ENCODE measurements at places on chromosomes 16 and 17.
A peak's percentile ranks its signal among the peaks of the same experiment; 100 is the strongest.

- DNase-seq, result no peak
These were observed 24.3 kb upstream of the RFFL start for GRCh38 chr17:35087731-35088355.

GRCh38 chr16:72066747-72067146 is 3.7 kb downstream of the HPR start:
- no peak for DNase-seq

- peak; percentile 81 for DNase-seq
These were observed 9.2 kb downstream of the OR2C1 start for GRCh38 chr16:3364774-3365427.

DNA sequence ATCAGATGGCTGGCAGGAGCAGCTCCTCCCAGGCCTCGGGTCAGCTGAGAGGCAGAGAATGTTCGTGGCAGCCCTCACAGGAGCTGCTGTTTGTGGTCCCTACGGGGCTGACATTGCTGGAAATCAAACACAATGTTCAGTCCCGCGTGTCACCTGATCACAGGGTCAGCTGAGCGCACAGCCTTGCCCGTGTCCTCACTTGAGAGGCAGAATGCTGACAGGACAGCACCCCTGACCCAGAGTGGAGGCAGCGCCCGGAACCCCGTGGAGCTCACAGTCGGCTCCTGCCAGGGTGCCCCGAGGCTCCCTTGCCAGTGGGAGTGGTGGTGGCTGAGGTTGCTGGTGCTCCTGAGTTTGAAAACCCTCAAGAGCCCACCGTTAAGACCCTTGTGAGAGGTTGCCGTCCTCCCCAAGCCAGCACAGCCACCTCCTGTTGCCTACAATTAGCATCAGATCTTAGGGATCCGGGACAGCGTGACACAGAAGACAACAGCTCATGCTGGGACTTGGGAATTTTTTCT is 3.6 kb upstream of the CHMP6 start:
- no peak for DNase-seq

DNA sequence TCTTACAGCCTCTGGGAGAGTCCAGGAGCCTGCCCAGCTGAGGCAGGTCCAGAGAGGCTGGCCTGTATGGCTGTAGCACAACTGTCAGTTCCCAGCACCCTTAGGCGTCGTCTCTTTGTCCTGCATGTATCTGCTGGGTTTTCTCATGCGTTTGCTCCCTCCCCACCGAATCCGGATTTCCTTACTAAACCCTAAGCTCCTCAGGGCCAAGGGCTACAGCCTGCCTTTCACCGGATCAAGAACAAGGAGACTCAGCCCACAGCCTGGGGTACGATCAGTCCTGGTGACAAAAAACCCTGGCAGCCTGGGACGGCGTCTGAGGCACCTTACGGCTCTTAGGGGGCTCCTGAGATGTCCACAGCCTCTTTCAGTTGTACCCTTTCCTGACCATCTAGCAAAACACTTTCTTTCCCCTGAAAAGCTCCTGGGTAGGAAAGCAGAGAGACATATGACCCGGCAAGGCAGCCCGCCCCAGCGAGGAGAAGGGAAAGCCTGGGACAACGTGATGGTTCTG is 12.2 kb downstream of the HIC1 start:
- DNase-seq, result no peak

GRCh38 chr16:58025351-58026138 is at the start of gene MMP15:
MMP15 (plus strand) TSS chr16:58025754; CDS start chr16:58026351, 597 bp downstream.
- DNase-seq, result no peak

- DNase-seq, result no peak
These were observed 29.6 kb downstream of the XPO6 start for GRCh38 chr16:28182183-28182582.

DNA sequence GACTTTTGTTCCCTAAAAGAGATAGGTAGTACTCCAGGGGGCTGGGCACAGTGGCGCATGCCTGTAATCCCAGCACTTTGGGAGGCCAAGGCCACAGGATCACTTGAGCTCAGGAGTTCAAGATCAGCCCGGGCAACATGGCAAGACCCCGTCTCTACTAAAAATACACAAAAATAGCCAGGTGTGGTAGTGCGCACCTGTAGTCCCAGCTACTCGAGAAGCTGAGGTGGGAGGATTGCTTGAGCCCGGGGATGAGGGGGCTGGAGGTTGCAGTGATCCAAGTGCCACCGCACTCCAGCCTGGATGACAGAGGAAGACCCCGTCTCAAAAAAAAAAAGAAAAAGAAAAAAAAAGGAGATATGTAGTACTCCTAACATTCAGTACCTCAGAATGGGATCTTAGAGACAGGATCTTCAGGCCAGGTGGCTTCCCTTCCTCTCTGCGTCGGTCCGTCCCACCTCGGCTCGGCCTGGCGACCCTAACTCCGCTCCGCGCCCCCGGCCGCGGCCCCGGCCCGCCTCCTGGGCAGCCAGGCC is 89.6 kb downstream of the CDC27 start:
- DNase-seq, result no peak

DNA sequence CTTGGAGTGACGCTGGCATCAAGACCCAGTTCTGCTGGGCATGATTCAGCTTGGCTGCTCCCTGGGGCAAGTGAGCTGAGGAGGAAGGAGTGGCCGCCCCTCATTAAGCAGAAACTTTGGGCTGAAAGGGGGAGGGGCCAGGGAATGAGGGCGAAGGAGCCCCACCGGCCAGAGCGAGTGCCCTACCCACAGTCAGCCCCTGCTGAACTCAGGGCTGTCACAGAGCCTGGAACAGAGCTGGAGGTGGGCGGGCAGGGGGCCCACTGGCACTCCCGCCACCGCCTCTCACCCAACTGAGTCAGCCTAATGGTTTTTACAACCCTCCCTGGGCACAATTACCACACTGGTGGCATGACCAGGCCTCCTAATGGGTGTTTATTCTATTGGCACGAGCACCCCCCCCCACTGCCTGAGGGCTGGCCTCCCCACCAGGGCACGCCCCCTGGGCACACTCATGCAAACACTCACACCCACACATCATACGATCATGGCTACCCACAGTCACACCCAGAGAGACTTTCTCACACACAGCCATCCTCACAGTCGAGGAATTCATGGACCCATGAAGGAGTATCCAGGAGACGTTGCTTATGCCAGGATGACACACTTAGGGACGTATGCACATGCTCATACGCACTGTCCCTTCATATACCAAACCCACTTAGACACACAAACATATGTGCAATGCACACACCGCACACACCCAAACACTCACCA is 19.2 kb downstream of the UNC119 start:
- no peak for DNase-seq

- DNase-seq, result no peak
These were observed 78.0 kb upstream of the CBX4 start for GRCh38 chr17:79916991-79917901.

- DNase-seq, result no peak
These were observed 14.5 kb upstream of the RANGRF start for GRCh38 chr17:8273884-8274444.

DNA sequence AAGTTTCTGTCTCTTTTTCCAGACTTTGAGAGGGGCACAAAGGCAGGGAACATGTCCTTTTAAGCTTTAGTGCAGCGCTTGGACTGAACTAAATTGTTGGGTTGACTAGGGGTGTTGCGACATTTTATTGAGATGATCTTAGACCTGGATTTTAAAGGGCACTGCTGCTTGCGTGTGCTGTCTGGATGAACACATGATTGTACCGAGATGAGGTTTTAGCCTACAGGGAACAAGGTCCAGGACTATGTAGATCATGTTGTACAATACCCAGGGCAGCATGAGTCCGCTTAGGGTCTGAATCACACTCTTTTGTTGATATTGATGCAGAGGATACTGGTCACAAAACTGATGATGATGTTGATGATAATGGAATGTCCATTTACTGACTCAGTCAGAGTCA is 5.2 kb upstream of the RGS9 start:
- no peak for DNase-seq

- peak; percentile 10 for DNase-seq
These were observed 100.7 kb downstream of the MGAT5B start for GRCh38 chr17:76968707-76969597.

- no peak for DNase-seq
These were observed 323.2 kb upstream of the CDH5 start for GRCh38 chr16:66043326-66043725.

DNA sequence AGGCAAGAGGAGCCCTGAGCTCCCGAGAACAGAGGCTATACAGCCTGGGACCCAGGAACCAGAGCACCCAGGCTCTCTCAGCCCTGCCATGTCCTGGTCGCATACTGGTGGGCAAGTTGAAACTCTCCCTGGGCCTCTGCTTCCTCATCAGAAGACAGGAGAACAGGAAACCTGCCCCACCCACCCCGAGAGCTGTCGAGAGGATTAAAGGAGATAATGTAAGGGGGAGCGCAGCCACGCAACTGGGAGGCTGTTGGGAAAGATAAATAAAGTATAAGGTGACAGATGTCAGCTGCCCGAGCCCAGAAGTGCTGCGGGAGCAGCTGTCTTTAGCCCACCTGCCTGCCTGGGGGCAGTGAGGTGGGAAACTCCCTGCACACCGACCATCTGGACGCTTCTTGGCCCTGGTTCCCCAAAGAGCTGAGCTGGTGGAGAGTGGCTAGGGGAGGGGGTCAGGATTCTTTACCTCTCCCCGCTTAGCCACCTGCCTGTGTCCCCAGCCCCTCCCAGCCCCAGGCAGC is 6.8 kb downstream of the KIF19 start:
- DNase-seq, result no peak

DNA sequence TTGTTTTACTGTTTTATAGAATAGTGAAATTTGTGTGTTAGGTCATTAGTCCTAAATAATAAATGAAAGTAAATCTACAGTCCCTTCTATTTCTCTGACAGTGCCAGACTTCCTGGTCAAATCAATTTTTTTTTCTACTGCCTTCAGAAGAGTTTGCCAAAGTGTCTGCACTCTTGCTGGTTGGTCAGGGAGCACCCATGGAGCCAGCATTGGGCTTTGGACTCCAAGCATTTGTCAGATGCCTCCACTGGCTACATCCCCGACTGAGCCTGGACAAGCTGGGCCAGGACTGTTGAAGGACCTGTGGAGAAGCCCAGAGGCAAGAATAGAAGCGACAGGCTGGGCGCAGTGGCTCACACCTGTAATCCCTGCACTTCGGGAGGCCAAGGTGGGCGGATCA is 53.7 kb downstream of the ELAC2 start:
- DNase-seq, result no peak

- no peak for DNase-seq
These were observed 4.2 kb downstream of the GIT1 start for GRCh38 chr17:29585080-29585751.

GRCh38 chr16:58510097-58510775 is 5.1 kb upstream of the SETD6 start:
- DNase-seq, result no peak

DNA sequence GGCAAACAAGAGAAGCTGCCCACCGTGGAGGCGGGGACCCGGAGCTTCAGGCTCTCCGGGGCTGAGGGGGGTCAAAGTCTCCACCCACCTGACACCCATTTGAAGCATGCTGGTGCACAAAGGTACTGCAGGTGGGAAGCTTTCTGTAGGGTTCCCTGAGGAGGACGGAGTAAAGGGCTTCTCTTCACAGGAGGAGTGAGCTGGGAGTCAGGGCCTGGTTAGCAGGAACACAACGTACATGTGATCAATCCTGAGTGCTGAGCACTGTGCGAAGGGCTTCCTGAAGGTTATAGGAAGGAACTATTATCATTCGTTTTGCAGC is 252.9 kb upstream of the RPL38 start:
- DNase-seq, result no peak

GRCh38 chr16:80517846-80518245 is 22.9 kb upstream of the DYNLRB2 start:
- no peak for DNase-seq

DNA sequence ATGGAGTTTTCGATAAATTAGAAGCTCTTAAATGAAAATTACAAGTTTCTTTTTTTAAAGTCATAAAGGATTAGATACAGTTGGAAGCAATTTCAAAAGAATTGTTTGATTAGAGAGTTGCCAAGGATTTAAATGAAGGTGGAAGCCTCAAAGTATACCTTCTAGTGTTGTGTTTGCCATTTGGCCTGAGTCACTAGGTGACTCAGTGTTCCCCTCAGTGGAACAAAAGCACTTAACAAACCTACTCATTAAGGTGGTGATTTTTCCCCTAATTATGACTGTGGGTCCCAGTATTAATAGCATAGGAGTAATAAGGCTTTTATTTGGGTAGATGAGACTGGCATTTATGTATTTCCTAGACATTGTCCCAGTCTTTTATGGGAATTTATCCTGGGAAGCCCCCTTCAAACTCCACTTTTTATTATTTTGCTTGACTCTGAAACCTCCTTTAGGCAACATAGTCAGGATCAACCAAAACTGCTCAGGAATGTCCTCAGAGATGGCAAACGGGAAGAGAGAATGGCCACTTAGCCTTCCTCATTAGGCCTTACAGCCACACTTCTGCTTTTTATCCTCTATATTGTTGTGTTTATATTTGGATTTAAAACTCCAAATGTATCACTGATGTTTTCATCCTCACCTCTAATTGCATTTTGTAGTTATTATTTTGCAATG is 161.0 kb downstream of the FTO start:
- DNase-seq, result no peak

DNA sequence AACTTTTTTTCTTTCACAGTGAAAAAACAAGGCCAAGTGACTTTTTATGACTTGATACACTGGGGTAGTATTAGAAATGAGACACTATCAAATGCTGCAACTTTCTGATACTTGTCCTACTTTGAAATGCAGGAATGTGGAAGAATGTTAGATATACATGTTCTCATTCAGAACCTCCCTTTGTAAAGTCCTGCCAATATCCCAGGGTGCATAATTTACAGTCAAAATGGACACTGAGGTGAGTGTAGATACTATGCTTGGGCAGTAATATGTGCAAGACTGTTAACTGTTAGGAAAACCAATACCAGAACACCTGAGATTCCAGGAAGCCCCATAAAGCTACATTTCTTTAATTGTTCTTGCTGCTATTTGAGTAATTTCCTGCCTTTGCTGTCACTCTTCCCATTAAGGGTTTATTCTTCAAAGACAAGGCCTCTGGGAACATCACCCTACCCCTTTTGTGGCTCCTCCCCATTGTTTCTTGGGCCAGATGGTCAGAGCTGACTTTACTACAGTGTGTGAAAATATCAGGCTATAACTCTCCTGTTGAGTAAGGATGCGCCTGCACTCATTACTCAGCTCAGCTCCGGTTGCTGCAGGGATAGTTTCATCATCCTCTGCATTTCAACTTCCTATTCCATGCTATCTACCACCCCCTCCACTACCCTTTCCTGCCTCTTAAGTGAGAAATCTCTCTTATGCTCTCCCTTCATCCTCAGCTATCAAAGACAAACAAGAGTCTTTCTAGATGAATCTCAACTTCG is 48.7 kb downstream of the TMEM100 start:
- no peak for DNase-seq

- DNase-seq, result no peak
These were observed 9.0 kb upstream of the NGFR start for GRCh38 chr17:49486012-49486641.

- no peak for DNase-seq
These were observed 9.1 kb upstream of the CCL5 start for GRCh38 chr17:35889241-35889640.

- no peak for DNase-seq
These were observed 311.3 kb downstream of the GRIN2A start for GRCh38 chr16:9870962-9871361.

- no peak for DNase-seq
These were observed 187.0 kb downstream of the SOX9 start for GRCh38 chr17:72307836-72308235.
